ENCODE measurements at places on chromosomes 4 and X.

DNA sequence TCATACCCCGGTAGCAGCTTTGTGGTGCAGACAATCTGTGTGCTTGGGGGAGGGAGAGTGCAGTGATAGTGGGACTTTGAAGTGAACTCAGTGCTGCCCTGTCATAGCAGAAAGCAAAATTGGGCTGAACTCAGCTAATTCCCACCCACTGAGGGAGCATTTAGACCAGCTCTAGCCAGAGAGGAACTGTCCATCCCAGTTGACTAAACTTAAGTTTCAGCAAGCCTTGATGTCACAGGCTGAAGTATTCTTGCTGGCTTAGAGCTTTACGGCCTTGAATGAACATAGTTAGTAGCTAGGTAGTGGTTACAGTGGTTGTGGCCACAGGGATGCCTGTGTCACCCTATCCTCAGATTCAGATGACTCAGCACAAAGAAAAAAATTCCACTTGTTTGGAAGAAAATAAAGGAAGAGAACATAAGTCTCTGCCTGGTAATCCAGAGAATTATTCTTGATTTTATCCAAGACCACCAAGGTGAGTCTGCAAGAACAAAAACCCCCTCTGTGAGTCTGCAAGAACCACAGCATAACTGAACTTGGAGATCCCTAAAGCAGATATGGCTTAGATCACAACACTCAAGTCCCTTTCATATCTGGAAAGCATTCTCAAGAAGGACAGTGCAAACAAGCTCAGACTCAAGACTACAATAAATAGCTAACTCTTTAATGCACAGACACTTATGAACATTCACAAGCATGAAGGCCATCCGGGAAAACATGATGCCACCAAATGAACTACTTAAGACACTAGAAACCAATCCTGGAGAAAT lies 39.4 kb downstream of the ADH7 start:
- no peak for DNase-seq

GRCh38 chr4:124415146-124415545 lies 297.4 kb downstream of the ANKRD50 start:
- no peak for DNase-seq

GRCh38 chr4:183012879-183013729 lies 86.0 kb upstream of the WWC2 start:
- DNase-seq: no peak

- no peak for DNase-seq
Observed at GRCh38 chr4:1342003-1342402, 5.0 kb upstream of the UVSSA start.

GRCh38 chr4:15833801-15834200 lies 55.7 kb downstream of the CD38 start:
- no peak for DNase-seq

- DNase-seq: no peak
Observed at GRCh38 chrX:14235004-14235403, 205.3 kb upstream of the GEMIN8 start.

DNA sequence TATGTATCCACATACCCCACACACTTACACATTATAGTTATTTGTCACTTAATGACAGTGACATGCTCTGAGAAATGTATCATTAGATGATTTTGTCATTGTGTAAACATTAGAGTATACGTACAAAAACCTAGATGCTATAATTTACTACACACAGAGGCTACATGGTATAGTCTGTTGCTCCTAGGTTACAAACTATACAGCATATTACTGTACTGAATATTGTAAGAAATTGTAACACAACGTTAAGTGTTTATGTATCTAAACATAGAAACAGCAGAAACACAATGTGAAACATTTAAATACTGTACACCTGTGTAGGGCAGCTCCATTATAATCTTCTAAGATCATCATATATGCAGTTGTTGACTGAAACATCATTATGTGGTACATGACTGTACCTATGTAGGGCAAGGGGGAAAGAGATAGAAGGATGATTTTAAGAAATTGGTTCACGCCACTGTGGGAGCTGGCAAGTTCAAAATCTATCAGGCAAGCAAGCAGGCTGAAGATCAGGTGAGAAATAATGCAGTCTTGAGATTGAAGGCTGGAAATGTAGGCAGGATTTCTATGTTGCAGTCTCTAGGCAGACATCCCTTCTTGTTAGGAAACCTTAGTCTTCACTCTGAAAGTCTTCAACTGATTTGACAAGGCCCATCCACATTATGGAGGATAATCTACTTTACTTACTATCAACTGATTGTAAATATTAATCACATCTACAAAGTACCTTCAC lies 78.0 kb upstream of the CPEB2 start:
- DNase-seq: no peak

- DNase-seq: no peak
Observed at GRCh38 chr4:8171984-8172924, 13.6 kb upstream of the ABLIM2 start.

DNA sequence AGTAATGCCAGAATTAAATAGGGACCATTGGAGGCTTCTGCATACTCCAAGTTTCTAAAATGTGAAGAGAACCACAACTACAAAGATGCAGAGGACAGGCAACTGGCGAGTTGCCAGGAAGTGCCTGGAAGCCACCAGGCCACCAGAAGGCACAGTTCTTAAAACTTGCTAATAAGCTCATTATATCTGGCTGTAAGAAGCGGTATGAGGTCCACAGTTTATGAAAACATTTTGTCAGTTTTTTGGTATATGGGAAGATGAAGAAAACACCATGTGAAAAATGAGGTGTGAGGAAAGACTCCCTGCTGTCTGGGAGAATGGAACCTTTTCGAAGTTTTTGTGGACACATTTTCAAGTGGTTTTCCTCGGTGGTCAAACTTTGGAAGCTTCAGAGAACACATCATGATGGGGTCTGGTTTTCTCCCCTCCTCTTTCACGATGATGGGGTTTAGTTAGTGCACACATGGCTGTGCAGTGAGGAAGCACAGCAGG lies 202.7 kb downstream of the NR3C2 start:
- no peak for DNase-seq

DNA sequence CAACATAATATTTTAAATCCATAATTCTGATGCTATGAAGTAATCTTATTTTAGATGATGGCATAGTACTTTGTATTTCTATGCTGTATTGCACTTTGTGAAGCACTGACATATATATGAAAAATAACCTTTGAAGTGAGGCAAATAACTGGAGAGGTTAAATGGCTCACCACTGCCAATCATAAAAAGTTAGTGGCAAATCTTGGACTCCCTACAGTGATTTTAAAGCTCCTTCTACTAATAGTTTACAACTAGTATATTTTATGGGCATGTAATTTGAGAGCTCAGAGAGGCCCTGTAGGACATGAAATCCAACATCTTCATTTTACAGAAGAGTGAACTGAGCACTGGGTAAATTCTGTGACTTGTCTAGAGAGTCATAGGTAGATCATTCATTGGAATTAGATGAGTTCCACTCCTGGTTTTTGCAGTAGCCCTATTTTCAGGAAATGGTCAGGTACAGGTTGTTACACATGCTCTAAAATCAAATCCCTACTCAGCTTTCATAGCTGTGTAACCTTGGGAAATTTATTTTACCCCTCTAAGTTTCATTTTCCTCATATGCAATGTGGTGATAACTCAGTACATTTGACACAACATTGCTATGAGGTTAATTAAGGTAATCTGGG lies 804 bp upstream of the GC start:
- DNase-seq: no peak

DNA sequence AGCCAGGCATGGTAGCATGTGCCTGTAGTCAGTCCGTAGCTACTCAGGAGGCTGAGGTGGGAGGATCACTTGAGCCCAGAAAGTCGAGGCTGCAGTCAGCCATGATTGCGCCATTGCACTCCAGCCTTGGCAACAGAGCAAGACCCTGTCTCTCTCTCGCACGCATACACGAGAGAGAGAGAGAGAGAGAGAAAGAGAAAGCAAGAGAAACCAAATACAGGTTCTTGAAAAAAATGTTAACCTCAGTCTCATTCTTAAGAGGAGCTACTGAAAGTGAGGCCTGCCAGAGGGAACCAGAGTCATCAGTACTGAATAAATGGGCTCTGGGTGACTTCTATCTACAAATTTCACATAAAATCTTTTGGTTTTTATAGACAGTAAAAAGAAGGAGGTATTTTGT lies 42.9 kb downstream of the KIAA0232 start:
- DNase-seq: no peak

GRCh38 chr4:104490770-104491480 lies 3.8 kb downstream of the CXXC4 start:
- peak; percentile 69 for DNase-seq

DNA sequence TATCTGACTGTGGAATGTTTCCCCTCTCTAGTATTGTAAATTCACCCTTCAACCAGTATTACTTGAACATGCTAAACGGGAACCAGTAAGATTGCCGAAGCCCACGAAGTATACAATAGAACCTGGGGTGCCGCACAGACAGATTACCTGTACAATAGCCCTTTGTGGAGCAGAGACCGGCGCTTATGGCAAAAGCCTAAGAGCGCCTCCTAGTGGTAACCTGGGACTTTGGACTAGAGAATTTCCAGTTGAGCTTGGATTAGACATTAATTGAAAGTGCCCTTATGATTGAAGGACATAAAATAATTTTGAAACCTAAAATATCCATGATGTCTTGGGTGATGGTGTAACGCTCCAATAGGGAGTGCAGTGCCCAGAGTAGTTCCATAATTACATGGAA lies 14.1 kb downstream of the ZNF157 start:
- peak; percentile 86 for DNase-seq

GRCh38 chr4:77159806-77160205 lies 2.8 kb downstream of the CCNG2 start:
- no peak for DNase-seq

GRCh38 chr4:38315286-38315685 lies 348.7 kb upstream of the KLF3 start:
- no peak for DNase-seq

- DNase-seq: peak; percentile 49
Observed at GRCh38 chr4:26021417-26022345, 107.7 kb downstream of the SMIM20 start.

- no peak for DNase-seq
Observed at GRCh38 chrX:93932471-93933220, 258.6 kb downstream of the FAM133A start.

DNA sequence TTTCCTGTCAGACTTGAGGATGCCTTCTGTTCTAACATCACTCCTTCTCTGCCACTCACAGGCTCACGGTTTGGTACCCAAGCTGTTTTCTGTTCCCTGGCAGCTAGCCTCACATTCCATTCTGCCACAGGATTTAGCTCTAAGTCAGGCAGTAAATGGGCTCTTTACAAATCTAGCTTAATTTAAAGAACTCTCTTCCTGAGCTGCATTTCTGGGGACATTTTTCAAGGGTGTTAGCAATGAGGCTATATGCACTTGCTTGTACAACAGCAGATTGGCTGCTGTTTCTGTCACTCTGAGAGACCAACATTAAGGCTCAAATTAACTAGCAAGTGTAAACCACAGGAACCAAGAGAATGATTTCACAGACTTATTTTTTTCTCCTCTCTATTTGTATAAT lies 337.8 kb upstream of the NOCT start:
- no peak for DNase-seq

DNA sequence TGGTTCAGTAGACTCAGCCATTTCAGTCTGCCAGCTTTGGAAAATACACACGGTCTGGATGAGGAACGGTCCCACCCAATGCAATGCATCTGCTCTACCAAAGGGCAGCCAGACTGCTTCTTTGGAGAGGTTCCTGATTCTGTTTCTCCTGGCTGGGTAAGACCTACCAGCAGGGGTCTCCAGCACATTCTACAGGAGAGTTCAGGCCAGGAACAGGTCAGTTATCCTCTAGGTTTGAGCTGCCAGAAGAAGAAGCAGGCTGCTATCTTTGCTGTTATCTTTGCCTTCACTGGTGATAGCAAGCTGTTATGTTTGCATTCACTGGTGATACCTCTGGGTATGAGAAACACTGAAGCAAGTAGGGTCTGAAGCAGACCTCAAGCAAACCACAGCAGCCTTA lies 45.5 kb upstream of the PBDC1 start:
- no peak for DNase-seq

DNA sequence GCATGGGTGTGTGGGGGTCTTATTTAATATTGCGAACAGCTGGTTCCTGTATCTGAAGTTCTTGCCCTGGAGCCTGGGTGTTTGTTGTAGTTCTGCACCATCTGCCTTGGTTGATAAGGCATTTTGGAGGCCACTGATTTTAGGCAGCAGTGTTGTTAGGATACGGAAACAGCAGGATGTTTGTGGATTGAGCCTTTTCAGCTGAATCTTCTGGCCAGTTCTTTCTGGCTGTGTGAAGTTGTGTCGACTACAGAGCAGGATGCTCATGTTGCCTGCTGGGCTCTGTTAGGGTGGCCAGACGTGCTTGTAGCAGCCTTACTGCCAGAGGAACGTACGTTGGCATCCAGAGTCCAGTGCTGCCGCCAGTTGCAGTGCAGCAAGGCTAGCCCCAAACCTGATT lies 134.2 kb downstream of the PTTG2 start:
- DNase-seq: no peak

DNA sequence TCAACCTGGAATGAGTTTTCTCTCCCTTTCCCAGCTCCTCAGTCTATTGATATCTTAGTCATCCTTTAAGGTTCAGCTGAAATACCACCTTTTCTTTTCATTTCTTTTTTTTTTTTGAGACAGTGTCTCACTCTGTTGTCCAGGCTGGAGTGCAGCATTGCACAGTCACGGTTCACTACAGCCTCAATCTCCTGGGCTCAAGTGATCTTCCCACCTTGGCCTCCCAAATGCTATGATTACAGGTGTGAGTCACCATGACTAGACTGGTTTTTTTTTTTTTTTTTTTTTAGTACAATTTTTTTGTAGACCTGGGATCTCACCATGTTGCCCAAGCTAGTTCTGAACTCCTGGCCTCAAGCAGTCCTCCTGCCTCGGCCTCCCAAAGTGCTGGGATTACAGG lies 28.9 kb downstream of the AFF1 start:
- DNase-seq: no peak

DNA sequence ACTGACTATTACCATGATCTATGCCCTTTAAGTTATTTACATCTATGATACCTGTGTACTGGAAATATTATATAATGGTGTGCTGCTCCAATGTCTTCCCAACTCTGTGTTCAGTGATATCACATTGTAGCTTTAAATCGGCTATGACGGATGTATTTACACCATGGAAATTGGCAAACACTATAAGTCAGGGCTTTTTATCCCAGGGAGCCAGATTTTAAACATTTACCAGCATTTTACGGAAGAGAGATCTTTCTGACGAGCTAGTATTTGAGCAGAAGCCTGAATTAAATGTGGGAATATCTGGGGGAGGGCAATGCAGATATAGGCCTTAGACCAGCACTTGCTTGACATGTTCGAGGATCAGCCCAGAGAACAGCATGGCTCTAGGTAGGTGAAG lies 7.7 kb upstream of the PGM2 start:
- no peak for DNase-seq

DNA sequence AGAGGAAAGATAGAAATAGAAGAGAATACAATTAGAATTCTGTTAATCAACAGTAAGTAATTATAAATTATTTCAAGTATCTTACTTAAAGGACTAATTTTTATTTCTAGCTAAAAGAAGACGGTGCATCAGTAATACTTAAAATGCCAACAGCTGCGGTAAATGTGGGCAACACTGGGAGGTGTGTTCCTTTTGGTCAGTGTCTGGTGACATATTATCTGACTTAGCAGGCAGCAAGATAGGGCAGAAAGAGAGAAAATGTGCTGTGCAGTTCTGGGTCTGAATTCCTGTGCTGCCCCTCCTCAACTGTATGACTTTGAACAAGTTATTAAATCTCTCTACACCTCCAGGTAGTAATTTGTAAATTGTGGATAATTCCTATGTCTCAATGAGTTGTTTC lies 120.6 kb downstream of the ZNF827 start:
- DNase-seq: no peak

GRCh38 chrX:139213241-139213709 lies 317.3 kb upstream of the F9 start:
- no peak for DNase-seq

Measured in NCI-H146 (cell line).